ENCODE measurements at places on chromosomes 3 and 15.

- no peak for DNase-seq
Observed at GRCh38 chr3:136280961-136281360, 30.8 kb downstream of the PCCB start.

GRCh38 chr3:139304383-139304782 is 39.4 kb upstream of the MRPS22 start:
- DNase-seq, result no peak

GRCh38 chr3:69092030-69092516 is 7.3 kb downstream of the ARL6IP5 start:
- DNase-seq, result no peak

DNA sequence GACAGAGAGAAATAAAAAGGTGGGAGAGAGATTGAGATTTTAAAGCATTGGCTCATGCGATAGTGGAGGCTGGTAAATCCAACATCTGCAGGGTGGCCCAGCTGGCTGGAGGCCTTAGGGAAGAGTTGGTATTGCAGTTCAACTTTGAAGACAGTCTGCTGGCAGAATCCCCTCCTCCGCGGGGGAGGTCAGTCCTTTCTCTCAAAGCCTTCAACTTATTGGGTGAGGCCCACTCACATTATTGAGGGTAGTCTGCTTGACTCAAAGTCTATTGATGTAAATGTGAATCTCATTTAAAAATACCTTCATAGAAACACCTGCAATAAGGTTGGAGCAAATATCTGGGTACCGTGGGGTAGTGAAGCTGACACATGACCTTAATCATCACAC is 31.8 kb upstream of the PROK2 start:
- DNase-seq, result no peak

DNA sequence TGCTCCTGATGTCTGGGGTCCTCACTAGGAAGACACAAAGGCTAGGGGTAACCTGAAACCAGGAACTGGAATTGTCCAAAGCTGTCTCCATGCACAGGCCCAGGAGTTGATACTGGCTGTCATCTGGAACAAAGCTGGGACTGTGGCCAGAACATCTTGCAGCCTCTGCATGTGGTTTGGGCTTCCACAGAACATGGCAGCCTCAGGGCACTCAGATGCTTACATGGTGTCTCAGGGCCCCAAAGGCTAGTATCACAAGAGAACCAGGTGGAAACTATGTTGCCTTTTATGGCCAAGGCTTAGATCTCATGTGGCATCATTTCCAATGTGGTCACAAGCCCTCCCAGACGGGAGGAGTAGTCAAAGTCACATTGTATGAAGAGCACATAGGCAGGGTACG is 335.2 kb upstream of the TRIM42 start:
- no peak for DNase-seq

GRCh38 chr15:67556976-67557570 is 14.6 kb downstream of the MAP2K5 start:
- no peak for DNase-seq

GRCh38 chr3:86563400-86563970 is 427.5 kb downstream of the VGLL3 start:
- no peak for DNase-seq

- DNase-seq, result no peak
Observed at GRCh38 chr3:37779289-37780152, 82.2 kb upstream of the CTDSPL start.

- no peak for DNase-seq
Observed at GRCh38 chr15:25943831-25944230, 80.7 kb upstream of the ATP10A start.

- no peak for DNase-seq
Observed at GRCh38 chr3:156664011-156664830, 10.2 kb upstream of the TIPARP start.
